ENCODE measurements at places on chromosomes 7 and 10.

DNA sequence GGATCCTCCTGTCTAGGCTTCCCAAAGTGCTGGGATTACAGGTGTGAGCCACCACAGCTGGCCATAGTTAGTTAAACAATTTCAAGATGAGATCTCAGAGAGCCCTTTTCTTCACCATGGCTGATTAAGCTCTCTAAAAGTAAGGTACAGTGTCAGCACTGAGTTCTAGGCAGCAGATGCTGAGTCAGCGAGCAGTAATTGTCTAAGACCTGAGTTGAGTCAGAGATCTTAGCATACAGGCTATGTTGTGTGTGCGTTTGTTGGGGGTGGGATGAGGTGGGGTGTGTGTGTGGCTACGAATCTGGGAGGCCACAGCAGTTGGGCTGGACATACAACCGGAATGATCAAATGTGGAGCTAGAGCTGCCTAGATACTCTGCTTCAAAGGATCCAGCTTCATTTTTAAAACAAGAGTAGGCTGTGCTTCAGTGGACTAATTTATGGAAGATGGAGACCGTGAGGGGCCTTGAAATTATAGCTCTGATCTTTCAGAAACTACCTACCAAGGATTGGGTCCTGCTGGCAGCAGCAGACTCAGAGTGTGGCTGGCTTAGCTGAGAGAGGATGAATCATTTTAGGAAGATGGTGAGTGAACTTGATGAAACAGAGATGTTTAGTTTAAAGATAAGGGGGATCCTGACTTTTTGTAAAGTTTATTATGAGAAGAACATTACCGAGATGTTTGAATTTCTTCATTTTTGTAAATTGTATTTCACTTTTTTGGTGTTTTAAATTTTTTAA lies 17.5 kb upstream of the MTPN start:
- DNase-seq = no peak

DNA sequence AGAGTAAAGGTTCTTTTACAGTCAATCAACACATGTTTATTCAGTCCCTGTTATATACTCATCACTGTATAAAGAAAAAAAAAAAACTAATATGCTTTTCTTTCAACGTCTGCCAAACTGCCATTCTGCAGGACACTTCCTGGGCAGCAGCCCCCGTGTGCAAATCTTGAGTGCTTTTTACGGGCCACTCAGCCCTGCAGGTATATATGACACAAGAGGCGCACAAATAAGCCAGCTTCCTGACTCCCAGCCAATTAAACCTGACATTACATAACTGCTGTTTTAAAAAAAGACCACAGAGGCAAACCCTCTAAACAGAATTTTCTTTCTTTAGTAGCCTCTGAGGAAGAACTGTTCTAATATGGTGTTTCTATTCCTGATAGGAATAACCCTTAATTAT lies 263.0 kb upstream of the NEBL start:
- DNase-seq = no peak

- DNase-seq = no peak
Observed at GRCh38 chr7:18521236-18521589, 25.7 kb downstream of the HDAC9 start.

- DNase-seq = no peak
Observed at GRCh38 chr7:33901199-33901598, 4.1 kb upstream of the BMPER start.

GRCh38 chr10:13219685-13220670 lies 14.2 kb downstream of the UCMA start:
- DNase-seq = no peak

DNA sequence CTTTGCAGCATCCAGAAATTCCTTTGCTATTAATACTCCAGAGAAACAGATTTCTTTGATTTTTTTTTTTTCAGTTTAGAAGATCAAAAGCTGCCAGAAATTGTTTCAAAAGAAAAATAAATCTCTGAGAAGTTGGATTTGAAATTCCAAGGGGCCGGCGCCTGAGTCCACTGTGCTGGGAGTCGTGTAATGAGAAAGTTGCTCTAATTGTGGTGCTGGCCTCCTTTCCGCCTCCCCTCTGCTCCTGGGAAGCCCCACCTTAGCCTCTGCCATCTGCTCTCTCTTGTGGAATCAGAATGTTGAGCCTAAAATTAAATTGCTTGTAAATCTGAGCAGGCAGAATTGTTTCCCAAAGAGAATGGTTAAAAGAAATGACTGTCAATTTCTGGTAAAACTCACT lies 93.3 kb downstream of the EMX2 start:
- DNase-seq = no peak

- DNase-seq = no peak
Observed at GRCh38 chr7:25712500-25712899, 439.5 kb upstream of the NFE2L3 start.

DNA sequence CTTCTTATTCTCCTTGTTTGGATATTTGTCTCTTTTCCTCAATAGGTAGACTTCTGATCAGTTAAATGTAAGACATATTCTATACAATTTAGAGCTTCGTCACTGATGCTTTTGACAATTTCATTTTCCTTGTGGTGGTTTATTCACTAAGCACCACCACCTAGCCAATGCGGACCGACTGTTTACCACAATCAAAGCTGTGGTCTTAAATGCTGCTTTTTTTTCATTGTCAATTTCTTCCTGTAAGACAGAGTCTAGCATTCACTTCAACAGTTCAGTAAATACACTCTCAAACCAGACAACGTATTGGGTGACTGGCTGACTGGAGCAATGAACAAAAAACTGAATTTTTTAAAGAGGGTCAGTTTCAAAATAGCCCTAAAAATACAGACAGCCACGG lies 239.0 kb downstream of the DNAJB6 start:
- DNase-seq = no peak

DNA sequence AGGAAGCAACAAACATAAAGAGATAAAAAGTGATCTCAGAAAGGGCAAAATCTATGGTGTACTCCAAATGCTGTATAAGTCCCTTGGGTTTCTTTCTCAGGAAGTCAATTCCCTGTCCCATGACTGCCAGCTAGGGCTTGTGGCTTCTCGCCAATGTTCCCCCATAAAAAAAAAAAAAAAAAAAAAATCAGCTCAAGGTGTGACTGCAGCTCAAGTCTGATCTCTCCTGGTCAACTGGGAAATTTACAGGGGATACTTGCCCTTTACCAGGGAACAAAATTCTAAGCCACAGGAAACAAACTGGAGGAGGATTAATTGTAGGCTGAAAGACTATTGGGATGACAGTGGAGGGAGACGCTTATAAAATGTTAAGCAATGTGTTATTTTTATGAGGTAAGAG lies 76.0 kb downstream of the PCGF5 start:
- DNase-seq = no peak

- DNase-seq = no peak
Observed at GRCh38 chr7:39488467-39489393, 77.5 kb upstream of the YAE1 start.

- no peak for DNase-seq
Observed at GRCh38 chr7:139918480-139918879, 89.4 kb downstream of the TBXAS1 start.

- DNase-seq = no peak
Observed at GRCh38 chr10:79349072-79349491, 1.8 kb downstream of the PPIF start.

- no peak for DNase-seq
Observed at GRCh38 chr7:135704074-135704473, 23.9 kb downstream of the SLC13A4 start.

- DNase-seq = no peak
Observed at GRCh38 chr10:115093286-115093775, at the start of gene ATRNL1. Gene ATRNL1 (plus strand): TSS chr10:115093365. CDS start chr10:115093751, 386 bp downstream.

DNA sequence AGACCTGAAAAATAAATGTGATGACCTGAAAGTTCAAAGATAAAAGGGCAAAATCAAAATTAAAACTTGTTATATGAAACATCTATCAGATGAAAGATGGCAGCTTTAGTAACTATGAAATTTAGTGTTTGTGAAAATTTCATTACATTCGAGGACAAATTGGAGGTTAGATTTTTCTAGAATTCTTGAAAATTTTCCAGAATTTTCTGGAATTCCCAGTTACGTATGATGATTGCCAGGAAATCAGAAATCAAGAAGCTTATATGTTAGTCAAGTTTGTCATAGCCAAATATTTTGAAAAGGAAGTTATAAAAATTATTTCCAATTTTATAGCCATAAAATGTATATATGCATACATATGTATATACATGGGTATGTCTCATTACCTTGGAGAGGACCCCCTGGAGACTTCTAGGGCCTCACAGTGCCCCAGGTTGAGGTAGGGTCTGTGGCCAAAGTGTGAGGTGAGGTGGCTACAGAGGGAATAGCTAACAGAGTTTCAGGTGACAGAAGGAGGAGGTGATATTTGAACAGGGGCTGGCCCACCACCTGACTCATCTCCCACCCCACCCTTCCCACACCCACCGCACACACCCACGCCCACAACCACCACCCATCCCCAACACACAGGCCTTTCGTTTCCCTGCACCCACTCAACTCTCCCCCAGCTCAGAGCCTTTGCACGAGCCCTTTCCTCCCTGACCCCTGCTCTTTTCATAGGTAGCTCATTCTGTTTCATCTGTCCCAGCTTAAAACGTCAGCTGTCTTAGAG lies 21.5 kb downstream of the C10orf105 start:
- DNase-seq = no peak

DNA sequence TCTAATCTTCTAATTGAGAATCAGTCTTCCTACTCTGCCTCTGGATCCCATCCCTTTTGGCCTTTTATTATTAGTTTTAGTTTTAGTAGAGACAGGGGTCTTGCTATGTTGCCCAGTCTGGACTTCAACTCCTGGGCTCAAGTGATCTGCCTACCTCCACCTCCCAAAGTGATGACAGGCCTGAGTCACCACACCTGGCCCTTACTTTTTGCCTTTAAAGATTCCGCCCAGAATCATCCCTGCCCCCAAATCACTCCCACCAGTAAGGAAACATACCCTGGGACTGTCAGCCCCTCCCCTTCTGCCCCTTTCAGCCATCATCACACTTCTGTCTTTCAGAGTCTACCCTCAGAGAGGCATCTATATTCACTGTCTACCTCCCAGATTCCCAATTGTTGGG lies 18.7 kb downstream of the KPNA7 start:
- DNase-seq = no peak

DNA sequence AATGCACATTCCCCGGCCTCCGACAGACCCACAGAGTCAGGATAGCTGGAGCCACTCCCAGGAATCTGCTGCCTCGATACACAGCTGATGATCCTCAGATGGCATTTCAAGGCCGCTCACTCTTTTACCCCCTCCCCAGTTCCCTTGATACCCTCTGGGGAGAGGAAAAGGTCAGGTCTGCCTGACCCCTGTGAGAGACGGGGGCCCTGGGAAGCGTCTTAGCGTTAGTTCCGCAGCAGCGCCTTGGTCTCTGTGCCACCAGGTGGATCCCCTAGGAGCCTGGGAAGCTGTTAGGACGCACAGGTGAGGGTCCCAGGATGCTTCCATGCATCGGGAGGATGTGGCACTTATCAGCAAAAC lies 420.5 kb upstream of the FOXK1 start:
- DNase-seq = no peak

DNA sequence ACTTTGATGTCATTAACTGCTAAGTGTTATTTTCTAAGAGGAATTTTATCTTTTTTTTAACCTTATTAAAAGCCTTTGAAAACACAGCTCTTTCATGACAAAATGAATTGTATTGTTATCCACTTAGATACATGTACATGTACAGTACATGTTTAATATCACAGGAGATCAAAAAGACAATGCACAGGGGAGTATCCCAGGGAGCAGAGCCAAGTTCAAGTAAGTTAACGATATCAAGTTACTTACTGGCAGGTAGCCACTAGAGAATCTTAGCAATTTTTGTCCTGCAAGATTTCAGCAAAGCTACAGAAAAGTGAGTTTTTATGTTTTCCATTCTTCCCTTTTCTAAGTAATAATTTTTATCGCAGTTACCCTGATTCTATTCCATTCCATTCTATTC lies 33.9 kb upstream of the ARL4A start:
- no peak for DNase-seq

DNA sequence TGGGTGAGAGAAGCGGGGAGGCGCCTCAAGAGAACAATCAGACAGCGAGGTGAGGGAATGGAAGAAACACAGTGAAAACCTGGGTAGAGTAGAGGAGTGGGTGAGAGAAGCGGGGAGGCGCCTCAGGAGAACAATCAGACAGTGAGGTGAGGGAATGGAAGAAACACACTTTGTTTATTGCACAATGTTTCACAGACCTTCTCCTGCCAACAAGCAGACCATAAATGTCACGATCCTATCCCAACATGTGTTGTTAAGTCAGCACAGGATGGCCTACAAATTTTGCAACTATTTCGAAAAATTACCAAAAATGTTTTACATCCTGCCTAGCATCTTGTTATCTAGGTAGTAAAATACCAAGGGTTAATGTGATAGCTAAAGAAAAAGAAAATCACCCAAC lies 115.3 kb downstream of the JAZF1 start:
- DNase-seq = no peak

DNA sequence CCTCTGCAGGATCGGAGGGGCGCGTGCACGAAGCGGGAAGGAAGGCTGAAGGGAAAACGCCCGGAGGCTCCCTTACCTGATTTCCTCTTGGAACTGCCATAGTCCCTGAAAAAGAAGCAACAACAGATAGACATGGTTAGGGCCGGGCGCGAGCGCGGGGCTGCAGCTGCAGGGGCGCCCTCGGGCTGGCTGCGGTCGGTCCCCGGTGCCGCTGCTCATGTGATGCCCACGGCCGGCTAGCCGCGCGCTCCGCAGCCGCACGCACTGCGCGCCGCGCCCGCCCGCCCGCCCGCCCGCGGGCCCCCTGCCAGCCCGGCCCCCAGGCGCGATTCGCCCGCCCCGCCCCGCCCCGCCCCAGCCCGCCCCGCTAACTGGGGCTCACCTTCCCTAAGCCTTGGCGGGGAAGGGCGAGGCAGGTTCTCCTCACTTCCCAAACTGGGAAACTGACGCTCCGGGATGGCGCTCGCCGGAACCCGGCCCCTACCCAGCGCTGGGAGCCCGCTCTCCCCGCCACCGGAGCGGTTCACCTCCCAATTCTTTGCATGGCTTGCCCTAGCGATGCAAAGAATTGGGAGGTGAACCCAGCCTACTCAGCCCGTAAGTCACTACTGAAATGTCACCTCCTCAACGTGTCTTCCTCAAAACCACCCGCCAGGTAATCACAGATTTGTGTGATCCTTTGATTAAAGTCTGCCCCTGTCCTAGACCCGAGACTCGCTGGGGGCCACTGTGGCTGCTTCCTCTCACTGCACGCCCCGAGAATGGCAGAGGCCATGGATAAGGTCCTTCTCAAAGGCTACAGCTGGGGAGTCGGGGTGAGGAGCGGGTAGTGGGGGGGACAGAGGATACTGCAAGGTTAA lies 162.2 kb downstream of the SH3PXD2A start:
- DNase-seq = no peak

DNA sequence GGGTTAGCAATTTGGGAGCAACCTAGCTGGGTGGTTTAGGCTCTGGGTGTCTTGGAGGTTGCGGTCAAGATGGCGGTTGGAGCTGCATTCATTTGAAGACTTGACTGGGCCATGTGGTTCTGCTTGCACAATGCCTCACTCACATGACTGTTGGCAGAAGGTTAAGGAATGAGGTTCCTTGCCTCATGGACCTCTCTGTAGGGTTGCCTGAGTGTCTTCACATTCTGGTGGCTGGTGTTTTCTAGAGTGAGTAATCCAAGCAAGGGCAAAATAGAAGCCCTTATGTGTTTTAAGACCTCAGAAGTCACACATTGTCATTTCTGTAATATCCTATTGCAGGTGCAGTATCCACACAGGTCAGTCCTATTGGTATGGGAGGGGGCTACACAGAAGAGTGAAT lies 52.0 kb downstream of the CDK14 start:
- no peak for DNase-seq

GRCh38 chr7:148286150-148286549 lies 304.4 kb upstream of the C7orf33 start:
- DNase-seq = no peak

- DNase-seq = no peak
Observed at GRCh38 chr7:36306222-36306621, 83.4 kb upstream of the ANLN start.

Data from activated CD8-positive, alpha-beta memory T cell treated with anti-CD3 and anti-CD28 coated beads for 1 hour (primary cell).